Nucleus accumbens (tissue), 56 donors: ENCODE measurements at places on chromosomes 4 and X.
A peak's percentile ranks its signal among the peaks of the same experiment; 100 is the strongest.

- no peak for DNase-seq
These were observed 46.2 kb downstream of the SMARCA5 start for GRCh38 chr4:143559757-143560147.

GRCh38 chrX:107542500-107542899, 85.8 kb upstream of the PRPS1 start:
- DNase-seq = peak; percentile 20

DNA sequence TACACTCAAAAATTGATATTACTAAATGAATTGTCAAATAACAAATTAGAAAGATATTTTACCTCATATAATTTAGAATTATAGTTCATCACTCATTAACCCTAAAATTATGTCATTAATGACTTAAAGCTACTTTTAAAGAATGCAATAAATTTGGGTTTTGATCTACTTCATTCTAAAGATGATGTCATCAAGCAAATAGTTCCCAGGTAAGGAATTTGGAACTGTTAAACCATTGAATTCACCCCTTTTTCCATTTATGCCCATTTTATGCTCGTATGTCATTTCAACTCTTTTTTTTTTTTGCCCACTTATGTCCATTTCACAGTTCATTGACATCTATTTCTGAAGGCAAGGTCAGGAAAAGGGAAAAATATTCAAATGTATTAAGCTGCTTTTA, 135.5 kb downstream of the TLL1 start:
- DNase-seq = no peak

GRCh38 chr4:181278941-181279340, 964.3 kb upstream of the TENM3 start:
- DNase-seq = no peak

DNA sequence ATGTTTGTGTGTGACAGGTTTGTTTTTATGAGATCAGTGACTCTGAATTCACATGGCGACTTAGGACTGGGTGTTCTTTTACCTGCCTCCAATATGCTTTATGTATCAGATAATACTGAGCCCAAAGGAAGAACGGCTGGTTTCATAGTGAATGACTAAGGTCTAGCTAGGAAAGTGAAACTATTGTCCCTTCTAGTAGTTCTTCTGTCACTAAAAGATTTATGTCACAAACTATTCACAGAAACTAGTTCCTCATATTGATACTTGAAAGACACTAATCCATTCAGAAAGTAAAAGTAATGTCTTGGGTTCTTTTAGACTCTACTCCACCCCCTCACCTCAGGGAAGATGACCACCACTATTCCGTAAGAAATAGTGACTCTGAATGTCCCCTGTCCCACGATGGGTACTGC, 81.7 kb downstream of the EGF start:
- DNase-seq = no peak

DNA sequence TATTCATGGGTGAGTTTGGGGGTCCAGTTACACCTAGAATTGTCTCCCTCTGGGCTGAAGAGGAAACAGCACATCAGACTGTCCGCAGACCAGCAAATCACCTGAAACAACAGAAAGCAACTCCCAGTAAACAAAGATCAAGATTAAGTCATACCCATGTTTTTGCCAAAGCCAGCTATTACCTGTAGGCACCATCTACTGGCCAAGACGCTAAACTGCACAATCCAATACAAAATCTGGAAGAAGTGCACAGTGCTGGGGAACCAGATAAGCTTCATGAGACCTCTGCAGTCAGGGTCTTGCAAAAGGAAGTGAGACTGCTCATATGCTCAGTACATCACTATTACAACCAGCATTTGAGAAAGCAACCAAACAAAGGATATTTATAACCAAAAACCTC, 157.5 kb upstream of the ITM2A start:
- no peak for DNase-seq

GRCh38 chr4:26179316-26179760, 141.5 kb upstream of the RBPJ start:
- DNase-seq = no peak

GRCh38 chr4:128483816-128484215, 196.2 kb upstream of the PGRMC2 start:
- DNase-seq = no peak

- DNase-seq = no peak
These were observed 645 bp upstream of the RAB28 start for GRCh38 chr4:13484749-13485221.
